Fibroblast of lung (primary cell): ENCODE measurements at places on chromosomes 6 and 20. TPM values are rescaled to one million over a fixed set of nuclear protein-coding genes. Genes with fewer than 3 reads are reported as not detected.

DNA sequence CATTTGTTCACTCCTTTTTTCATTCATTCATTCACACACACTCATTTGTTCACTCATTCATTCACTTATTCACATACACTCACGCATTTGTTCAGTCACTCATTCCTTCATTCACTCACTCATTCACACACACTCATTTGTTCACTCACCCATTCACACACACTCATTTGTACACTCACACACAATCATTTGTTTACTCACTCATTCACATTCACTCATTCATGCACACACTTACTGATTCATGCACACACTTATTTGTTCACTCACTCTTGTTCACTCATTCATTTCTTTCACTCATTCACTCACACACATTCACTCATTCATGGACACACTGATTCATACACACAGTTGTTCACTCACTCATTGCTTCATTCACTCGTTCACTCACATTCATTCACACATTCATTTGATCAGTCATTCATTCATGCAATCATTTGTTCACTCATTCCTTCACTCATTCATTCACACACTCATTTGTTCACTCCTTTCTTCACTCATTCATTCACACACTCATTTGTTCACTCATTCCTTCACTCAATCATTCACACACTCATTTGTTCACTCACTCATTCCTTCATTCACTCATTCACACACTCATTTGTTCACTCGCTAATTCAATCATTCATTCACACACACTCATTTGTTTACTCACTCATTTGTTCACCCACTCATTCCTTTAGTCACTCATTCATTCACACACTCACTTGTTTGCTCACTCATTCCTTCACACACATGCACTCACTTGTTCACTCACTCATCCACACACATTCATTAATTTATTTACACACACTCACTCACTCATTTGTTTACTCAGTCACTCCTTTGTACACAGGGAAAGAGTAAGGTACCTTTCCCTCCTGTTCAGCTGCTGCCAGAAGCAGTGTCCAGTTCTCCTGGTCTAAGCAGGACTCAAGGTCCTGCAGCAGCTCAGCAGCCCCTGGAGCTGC is 50.7 kb upstream of the BHLHE23 start:
- DNase-seq, result no peak

DNA sequence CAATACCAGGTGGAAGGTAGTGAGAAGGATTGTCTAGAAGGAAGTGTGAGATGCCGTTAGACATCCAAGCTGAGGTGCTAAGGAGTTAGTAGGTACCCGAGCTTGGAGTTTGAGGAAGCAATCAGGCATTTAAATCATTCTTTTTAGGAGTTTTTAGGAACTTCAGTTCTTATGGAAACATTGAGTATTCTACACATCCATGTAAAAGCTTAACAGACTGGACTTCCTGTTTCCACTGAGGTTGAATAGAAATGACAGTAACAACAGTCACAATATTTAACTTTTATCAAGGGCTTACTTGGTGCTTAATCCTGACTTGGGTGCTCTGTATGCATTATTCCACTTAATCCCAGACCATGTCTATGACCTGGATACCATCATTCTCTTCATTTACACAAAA is 136.4 kb downstream of the UST start:
- peak; percentile 35 for DNase-seq

DNA sequence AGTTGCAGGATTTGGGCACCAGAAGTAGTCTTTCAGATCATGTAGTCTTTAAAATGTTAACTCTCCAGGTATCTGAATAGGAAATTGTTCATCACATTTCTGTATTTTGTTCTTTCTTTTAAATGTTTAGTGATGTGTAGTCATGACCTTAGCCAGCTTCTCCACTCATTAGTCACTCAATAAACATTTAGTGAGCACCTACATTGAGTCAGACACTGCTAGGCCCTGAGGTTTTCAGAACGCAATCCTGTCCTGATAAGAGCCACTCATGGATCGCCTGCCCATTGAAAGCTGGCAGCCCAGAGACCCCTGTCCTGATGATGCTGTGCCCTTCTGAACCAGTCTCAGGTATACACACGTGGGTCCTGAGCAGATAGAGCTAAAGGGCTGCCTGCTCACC is 163.4 kb upstream of the HEY2 start:
- peak; percentile 69 for DNase-seq

DNA sequence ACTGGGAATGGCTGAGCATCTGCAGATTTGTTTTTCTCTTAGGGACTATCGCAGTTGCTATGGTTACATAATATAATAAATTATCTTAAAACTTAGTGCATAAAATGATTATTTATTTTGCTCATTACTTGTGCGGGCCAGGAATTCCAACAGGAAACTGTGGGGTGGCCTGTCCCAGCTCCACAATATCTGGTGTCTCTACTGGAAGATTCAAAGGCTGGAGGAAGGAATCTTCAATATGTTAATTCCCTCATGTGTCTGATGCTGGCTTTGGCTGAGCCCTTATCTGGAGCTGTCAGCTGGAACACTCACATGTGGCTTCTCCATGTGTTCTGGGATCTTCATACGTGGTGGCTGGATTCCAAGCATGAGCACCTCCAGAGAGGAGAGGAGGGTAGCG is 23.9 kb upstream of the B3GAT2 start:
- no peak for DNase-seq

DNA sequence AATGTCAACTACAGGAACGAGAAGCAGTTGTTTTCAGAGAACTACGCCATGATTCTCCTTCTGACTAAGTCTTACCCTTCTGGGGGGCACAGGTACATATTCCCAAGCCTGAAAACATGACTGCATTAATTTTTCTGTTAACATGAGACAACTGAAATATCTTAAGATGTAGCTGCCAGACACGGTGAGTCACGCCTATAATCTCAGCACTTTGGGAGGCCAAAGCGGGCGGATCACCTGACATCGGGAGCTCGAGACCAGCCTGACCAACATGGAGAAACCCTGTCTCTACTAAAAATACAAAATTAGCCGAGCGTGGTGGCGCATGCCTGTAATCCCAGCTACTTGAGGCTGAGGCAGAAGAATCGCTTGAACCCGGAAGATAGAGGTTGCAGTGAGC is 21.7 kb downstream of the TBC1D20 start:
- DNase-seq, result peak; percentile 39

GRCh38 chr6:11291582-11291981 is 59.1 kb upstream of the NEDD9 start:
- no peak for DNase-seq

DNA sequence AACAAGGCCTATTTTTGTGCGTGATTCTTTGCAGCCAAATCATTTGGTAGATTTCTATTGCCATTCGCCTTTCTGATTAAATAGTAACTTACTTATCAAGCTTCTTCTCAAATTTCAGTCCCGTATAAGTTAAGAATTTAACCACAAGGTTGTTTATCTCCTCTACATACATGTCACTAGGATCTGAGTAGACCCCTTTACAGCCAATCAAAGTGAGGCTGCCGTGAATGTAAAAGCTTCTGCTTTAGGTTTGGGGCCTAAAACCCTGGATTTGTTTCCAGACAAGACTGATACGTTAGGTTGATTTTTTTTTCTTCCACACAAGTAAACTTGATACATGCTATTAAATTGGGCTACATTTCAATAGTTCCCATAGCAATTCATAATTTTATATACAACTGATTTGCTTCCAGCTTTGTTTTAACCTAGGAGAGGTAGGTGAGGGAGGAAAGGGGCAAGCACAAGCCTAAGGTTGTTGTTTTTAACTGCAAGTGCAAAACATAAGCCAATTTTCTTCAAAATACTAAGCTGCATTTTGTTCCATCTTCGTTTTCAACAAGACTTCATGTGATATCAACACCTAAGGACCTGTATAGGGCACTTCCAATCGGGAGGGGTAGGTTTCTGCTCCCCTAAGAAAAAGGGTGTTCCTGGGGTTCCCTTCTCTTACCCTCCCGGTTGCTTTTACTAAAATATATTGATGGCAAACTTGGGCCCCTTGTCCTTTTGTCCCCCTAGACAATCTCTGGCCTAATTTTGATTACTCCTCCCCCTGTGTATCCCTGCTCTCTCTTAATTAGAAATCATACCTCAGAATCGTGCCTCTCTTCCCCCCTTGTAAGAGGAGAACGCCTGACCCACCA is 1.7 kb downstream of the RANBP9 start:
- peak; percentile 61 for DNase-seq

DNA sequence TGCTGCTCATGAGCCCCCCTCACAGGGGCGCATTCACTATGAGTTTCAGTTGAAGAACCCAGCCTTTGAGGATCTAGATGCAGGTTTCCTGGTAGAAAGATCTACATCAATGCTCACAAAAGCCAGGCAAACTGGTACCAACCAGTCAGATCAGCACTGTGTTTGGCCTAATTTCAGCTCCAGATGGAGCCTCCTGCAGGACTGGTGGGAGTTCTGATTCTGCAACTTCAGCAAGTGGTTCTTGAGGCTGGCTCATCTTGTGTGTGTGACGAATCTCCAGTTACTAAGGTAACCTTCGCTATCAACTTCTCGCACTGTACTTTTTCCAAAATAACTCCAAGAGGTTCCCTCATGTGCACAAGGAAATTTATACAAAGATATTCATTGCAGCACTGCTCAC is 118.8 kb downstream of the ZMYND8 start:
- DNase-seq, result peak; percentile 15

DNA sequence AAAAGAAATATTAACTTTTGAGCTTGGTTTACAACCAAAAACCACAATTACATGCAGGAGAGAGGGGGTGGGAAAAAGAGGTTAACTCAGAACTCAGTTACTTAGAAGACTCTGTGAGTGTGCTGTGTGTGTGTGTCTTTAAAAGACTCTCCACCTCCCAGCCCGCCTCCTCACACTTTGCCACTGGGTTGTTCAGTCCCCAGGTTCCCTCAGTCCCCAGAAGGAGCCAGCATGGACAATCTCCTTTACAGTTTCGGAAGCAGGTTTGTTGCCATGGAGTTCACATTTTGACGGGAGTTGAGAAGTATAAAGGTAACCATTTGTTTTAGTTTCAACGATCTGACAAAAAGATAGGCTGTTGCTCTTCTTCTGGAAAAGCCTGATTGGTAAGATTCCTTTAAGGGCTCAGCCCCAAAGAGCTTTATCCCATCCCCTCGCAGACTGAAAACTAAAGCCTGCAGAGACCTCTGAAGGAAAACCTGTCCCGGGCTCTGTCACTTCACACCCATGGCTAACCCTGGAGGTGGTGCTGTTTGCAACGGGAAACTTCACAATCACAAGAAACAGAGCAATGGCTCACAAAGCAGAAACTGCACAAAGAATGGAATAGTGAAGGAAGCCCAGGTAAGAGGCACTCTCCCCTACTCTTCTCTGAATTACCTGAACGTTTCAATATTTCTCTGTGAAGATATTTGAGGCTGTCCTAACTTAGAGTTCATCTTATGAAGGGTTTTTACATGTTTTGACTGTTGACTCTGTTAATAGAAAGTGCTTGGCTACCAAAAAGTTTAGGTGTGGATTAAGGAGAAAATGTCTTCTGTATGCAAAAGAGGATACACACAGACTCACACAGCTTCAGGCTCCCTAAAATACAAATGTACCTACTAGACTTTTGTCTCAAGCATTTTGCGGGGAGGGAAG is at the start of gene SPTLC3:
SPTLC3 (plus strand) TSS at position 212 of the 921 bp plus-strand sequence; CDS start at position 508, 296 bp downstream.
- peak; percentile 66 for DNase-seq

- DNase-seq, result peak; percentile 93
These were observed 31.5 kb downstream of the TRAF3IP2 start for GRCh38 chr6:111573892-111574797.

DNA sequence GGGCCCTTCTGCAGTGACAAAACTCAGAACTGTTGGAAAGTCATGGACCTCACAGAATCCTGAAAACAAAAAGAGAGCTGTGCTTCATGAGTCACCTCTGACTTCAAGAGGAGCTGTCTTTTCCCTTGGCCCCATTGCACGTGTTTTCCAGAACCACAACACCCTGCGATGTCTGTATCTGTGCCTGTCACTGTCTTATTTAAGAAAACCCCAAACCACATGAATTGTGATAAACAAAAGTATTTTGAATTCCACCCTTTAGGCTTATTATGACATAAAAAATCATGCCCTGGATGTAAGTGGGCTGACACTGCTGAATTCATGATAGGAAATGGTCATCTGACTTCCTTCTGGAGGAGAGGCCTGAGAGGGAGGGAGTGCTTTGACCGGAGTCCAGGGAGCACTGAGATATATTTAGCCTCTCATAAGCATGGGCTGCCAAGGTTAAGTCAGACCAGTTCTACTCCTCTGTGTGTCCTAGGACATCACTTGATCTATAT is 96.4 kb upstream of the DUSP22 start:
- DNase-seq, result peak; percentile 23

DNA sequence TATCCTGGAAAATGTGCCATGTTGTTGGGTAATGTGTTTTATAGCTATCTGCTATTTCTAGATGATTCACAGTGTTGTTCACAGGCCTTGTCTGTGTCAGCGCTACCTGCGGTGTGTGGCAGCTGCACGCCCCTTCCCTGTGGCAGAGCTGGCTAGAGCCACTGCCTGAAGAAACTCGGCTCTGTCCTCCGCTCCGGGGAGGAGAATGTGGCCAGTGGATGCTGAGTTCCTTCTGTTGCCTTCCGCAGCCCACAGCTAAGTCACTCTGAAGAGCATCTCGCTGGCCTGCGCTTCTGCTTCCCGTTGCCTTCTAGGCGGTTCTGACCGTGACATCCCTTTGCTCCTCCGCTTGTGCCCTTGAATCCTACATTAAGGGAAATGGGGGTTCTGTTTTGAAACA is 135.1 kb downstream of the PLG start:
- no peak for DNase-seq

- DNase-seq, result peak; percentile 98
These were observed 198.8 kb upstream of the PREP start for GRCh38 chr6:105601541-105602236.

GRCh38 chr20:34536798-34537394 is 20.7 kb downstream of the DYNLRB1 start:
- DNase-seq, result peak; percentile 25

DNA sequence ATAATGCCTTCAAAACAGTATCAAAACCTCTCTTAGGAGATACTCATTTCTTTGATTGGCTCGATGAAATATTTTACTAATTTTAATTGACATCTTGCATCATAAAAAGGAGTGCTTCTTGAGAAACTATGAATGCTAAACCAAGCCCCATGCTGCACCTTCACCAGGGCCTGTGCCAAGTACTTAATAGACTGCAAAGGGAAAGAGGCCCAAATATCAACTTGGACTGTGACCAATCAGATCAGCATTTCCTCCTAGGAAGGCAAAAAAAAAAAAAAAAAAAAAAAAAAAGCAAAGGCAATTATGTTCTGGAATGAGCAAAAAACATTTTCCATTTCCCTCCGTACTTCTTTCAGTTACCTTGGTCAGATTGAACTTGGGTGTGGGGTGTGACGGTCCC is 253.0 kb upstream of the SOX4 start:
- DNase-seq, result peak; percentile 20

GRCh38 chr6:120675886-120676285 is 658.4 kb downstream of the TBC1D32 start:
- no peak for DNase-seq

ZC2HC1B gene
- polyA plus RNA-seq, result not detected in 2 replicates

PSMB9 gene
- 43.0 and 75.0 TPM in 2 replicates for polyA plus RNA-seq

ZNF831 gene
- not detected in 2 replicates for polyA plus RNA-seq

ZNF318 gene
- 8.6 and 10.0 TPM in 2 replicates for polyA plus RNA-seq

GSTA2 gene
- polyA plus RNA-seq, result not detected in 2 replicates
